ENCODE measurements at places on chromosomes 13 and 19. TPM values are rescaled to one million over a fixed set of nuclear protein-coding genes. Genes with fewer than 3 reads are reported as not detected.

ZNF728 gene
- not detected for total RNA-seq

MAG gene
- not detected for total RNA-seq

WDR62 gene
- total RNA-seq, result 2.2 TPM

YJEFN3 gene
- 4.3 TPM for total RNA-seq

SCAMP4 gene
- total RNA-seq, result 18.5 TPM

ICAM1 gene
- 17.1 TPM for total RNA-seq

PGLYRP2 gene
- total RNA-seq, result not detected

HIF3A gene
- not detected for total RNA-seq

ZNF260 gene
- 4.6 TPM for total RNA-seq

KLF1 gene
- not detected for total RNA-seq

CYP2F1 gene
- total RNA-seq, result 1.4 TPM

HMG20B gene
- 37.8 TPM for total RNA-seq

MEDAG gene
- total RNA-seq, result not detected

SH2D3A gene
- total RNA-seq, result 33.5 TPM

ARRDC5 gene
- total RNA-seq, result 9.7 TPM

HPN gene
- total RNA-seq, result not detected

IGFLR1 gene
- total RNA-seq, result 31.7 TPM

NLRP4 gene
- not detected for total RNA-seq

ERICH6B gene
- total RNA-seq, result not detected

MATK gene
- total RNA-seq, result 38.1 TPM

EFNA2 gene
- total RNA-seq, result not detected

ZNF549 gene
- total RNA-seq, result 14.6 TPM

ZNF534 gene
- total RNA-seq, result not detected

GPR4 gene
- not detected for total RNA-seq

SAE1 gene
- 22.4 TPM for total RNA-seq

ZNF682 gene
- 16.0 TPM for total RNA-seq

C19orf33 gene
- total RNA-seq, result not detected

Measured in CD8-positive, alpha-beta T cell (primary cell).